ENCODE measurements at places on chromosomes 11 and 22. TPM values are rescaled to one million over a fixed set of nuclear protein-coding genes. Genes with fewer than 3 reads are reported as not detected.

DNA sequence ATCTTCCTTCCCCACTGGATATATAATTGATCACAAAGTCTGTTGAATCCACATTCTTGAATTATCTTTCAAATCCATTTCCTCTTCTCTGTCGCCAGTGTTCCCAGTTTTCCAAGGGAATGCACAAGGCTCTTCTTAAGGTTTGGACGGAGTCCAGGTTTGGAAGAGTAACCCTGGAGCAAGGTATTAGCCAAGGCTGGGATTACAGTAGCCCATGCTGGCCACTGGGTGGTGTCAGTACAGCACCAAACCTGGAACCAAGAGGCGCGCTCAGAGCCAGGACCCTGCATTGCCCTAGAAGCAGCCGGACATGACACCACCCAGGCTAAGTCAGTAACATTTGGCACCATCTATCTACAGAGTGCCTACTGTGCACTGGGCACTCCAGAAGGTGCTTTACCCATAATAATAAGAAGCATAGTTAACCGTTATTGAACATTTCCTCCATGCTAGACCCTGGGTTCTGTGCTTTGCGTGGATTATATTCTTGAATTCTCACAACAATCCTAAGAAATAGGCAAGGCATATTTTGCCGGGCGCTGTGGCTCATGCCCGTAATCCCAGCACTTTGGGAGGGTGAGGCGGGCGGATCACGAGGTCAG, 48.0 kb upstream of the CLPB start:
- DNase-seq: peak; percentile 74

GRCh38 chr22:38941488-38941987, 15.9 kb upstream of the APOBEC3A start:
- DNase-seq: no peak

Gene KIRREL3
- not detected for total RNA-seq

Gene TMEM191C
- total RNA-seq: 0.88 TPM

DNA sequence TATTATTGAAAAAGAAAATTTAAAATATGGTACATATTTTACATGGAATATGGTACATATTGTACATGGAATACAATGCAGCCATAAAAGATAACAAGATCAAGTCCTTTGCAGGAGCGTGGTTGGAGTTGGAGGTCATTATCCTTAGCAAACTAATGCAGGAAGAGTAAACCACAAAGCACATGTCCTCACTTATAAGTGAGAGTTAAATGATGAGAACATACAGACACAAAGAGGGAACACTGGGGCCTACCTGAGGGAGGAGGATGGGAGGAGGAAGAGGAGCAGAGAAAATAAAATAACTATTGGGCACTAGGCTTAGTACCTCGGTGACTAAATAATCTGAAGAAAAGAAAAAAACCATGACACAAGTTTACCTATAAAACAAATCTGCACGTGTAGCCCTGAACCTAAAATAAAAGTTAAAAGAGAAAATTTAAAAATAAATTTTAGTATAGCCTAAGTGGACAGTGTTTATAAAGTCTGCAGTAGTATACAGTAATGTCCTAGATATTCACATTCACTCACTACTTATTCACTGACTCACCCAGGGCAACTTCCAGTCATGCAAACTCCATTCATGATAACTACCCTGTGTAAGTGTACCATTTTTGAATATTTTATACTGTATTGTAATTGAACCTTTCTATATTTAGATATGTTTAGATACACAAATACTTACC, 204.4 kb downstream of the FAM76B start:
- DNase-seq: no peak

DNA sequence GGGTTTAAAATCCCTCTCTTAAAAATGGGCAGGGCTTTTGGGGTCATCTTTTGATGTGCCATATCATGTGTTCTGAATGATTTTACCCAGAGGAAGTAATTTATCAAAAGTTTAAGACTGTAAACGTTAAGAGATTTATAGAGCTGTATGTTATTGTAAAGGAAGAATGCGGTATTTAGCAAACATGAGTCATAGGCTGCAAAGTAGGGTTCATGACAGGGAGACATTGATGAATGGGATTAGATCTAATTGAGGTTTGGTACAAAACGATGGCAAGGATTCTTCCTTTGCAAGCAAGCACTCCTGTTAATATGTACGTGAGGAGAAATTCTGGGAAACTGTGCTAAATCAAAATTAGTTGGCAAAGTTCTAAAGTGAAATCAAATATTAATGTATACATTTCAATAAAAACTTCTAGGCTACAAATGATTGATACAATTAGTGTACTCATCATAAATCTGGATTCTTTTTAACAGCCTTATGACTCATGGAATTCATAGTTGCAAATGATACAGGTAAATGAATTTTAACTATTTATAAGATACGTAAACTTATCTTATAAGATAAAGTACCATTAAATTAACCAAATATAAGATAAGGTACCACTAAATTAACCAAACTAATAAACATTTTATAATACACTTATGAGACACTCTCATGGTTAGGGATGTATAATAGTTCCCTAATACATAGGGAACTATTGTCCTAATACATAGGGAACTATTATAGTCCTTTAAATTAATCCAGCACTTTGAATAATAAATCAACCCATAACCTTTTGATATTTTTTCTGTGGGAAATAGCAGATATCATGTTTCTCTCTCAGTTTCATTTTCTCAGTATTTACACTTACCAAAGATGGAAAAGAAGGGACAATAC, 58.4 kb downstream of the KIF18A start:
- DNase-seq: no peak

Gene PISD
- 46.3 TPM for total RNA-seq

DNA sequence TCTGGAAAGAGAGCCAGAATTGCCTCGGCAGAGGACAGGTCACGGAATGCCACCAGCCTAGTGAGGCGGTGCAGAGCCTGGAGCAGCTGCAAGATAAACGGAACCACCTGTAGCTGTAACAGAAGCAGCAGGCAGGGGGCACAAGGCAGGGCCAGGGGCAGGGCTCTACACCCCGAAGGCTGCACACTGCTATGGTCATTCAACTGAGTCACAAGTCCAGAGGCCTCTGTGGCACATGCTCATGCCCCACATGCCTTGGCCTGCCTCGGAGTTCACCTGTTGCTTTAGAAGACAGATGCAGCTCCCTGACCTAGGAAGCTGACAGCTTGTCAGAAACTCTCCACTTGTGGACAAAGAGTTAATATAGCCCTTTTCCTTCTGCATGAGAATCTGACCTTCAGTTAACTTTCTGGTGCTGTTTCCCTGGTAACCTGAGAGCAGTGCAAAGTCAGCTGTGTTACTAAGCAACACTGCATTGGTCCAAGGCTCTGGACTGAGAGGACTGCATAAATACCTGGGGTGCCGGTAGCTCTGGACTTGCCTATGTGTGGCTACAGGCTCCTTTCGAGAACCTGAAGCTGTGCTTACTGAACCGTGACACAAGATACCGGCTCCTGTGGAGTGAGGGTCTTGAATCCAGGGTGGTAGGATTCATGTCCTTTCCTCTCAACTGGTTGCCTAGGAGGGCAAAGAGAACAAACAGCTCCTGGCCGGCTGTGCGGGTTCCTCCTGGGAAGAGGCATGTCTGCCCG, 10.5 kb downstream of the COMMD9 start:
- DNase-seq: peak; percentile 38

Gene MTMR3
- total RNA-seq: 63.2 TPM

Gene HPX
- 0.33 TPM for total RNA-seq

- DNase-seq: peak; percentile 81
Observed at GRCh38 chr11:16806791-16807190, 68.3 kb downstream of the C11orf58 start.

Gene CHRNA10
- total RNA-seq: 2.3 TPM

Gene DBX1
- not detected for total RNA-seq

Gene MYRF
- 0.11 TPM for total RNA-seq

Gene OR6T1
- not detected for total RNA-seq

- no peak for DNase-seq
Observed at GRCh38 chr11:47328449-47329390, 23.8 kb downstream of the MYBPC3 start.

DNA sequence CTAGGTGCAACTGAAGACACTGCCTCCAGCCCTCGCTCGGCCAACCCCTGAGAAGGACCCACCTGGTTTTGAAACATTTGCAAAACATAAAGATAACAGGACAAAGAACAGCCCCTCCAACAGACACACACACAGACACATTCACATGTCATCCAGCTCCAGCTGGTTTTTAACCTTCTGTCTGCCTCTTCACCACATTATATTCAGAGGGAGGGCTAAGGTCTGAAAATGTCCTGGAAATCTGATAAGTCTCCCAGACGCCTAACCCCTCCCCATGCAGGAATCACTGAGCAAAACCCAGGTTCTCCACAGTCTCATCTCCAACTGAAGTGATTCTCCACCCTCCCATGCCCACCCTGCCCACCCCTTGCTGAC, 29.4 kb downstream of the PACSIN2 start:
- no peak for DNase-seq

Gene C11orf16
- not detected for total RNA-seq

GRCh38 chr11:74687237-74688023, 43.8 kb downstream of the CHRDL2 start:
- no peak for DNase-seq

DNA sequence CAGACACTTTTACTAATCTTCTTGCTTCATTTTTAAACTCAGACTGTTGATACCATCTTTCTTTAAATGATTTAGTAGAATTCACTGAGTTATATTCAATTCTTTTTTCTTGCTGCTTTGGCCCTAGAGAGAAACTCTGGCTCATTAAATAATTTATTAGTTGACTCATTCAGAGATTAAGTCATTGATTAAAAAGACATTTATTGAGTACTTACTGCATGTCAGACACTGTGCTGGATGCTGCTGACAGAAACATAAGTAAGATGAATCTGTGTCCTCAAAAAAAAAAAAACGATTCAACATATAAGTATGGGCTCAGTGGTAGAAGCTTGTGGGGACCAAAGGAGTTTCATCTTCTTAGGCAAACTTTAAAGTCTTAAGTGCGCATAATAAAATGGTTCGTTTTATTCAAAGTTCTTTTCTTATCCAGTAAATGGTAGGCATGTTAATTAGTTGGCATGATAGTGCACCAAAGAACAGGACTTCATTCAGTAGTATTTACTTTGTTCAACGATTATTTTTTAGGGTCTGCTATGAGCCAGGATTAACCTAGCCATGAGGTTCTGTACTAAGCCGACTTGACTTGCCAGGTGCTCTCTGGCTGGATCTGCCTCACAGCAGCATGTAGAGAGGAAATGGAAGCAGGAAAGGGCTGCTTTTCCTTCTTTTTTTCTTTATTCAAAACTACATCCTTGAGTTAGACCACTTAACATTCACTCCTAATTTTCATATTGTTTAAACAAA, 281.0 kb upstream of the CTSC start:
- no peak for DNase-seq

GRCh38 chr11:59647245-59647980, 21.4 kb downstream of the PATL1 start:
- DNase-seq: no peak

Gene PATE3
- not detected for total RNA-seq

DNA sequence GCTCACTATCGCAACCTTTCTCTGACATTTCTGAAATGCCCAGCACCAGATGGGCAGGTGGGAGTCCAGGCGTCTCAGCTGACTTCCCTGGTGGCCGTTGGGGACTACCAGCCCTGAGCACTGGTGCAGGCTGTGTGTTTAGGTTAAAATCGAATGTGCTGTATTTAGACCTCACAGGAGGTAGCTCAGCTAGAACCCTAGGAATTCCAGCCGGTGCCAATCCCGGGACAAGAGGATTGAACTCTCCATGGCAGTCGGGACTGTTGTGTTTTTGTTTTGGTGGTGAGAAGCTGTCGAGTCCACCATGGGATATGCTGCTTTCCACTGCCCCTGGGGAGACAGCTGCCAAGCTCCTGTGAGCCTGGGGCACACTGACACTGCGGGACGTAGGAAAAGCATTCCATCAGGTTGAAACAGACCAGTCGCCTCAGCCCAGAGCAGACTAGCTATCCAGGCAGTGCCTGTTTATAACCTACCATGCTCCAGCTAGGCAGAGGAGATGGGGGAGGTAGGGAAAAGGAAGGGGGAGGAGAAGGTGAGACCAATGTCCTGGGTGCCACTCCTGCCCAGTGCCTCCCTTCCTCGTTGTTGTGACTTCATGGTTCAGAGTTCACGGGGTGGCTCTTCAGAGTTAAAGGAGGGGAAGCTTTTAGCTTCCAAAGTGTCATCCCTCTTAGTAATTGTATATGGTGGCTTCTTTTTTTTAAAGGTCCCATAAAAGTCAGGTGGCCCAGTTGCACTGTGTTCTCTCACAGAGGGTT, 53.0 kb downstream of the MICAL2 start:
- no peak for DNase-seq

DNA sequence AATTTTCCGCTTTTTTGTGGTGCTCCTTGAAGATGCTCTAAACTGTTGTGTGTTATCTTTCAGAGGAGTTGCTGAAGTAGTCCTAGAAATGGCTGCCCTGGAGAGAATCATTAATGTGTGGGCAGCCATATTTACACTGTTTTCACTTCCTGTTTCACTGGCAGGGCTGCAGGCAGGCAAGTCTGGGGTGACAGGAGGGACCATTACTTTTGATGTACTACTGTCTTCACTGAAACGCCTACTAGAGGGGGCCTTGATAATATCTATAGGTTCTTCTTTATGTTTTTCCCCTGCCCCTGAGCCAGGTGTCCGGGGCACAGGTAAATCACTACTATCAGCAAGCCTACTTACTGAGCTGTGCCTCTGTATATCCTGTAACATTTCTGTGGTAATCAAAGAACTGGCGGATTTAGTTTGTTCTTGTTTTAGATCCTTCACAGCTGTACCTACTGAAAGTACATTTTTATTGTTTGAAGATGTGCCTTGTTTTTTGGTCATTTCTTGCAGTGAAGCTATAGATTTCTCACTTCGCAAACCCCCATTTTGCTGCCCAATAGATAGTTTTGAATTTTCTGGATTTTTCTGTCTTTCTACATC, 39.7 kb downstream of the ACAT1 start:
- no peak for DNase-seq

DNA sequence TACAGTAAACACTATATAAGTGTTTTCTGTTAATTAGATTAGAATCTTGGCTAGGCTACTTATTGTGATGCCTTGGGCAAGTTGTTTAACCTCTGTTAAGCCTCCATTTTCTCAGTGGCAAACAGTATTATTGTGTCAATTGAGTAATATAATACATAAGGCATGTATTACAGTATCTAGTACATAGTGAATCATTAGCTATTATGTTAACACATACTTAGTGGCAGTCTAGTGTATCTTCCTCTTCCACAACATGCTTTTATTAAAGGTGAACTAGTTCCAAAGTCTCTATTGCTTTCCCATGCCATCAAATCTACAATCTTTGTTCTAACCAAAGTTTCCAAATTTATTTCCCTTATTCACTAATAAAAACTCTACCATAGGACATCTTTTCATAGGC, 200.9 kb downstream of the SOX6 start:
- no peak for DNase-seq

GRCh38 chr22:37137903-37138665, 11.6 kb downstream of the IL2RB start:
- no peak for DNase-seq

- DNase-seq: peak; percentile 88
Observed at GRCh38 chr11:117817368-117818040, 7.0 kb downstream of the FXYD2 start.

Gene MYEOV
- total RNA-seq: 0.42 TPM

GRCh38 chr11:3006505-3007260, 14.6 kb upstream of the NAP1L4 start:
- peak; percentile 97 for DNase-seq

Gene SCGB2A2
- total RNA-seq: not detected

Data from thyroid gland (tissue), 4 donors.